Inflammatory macrophage treated with lipopolysaccharide for 4 hours (primary cell): ENCODE measurements at places on chromosomes 5 and 9.

DNA sequence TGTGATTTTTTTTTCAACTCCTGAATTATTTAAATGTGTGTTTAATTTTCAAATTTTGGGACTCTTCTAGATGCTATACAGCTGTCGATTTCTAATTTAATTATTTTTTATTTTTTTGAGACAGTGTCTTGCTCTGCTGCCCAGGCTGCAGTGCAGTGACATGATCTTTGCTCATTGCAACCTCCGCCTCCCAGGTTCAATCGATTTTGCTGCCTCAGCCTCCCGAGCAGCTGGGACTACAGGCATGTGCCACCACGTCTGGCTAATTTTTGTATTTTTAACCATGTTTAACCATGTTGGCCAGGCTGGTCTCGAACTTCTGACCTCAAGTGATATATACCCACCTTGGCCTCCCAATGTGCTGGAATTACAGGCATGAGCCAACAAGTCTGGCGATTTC is 28.6 kb downstream of the CSNK1G3 start:
- no peak for DNase-seq

DNA sequence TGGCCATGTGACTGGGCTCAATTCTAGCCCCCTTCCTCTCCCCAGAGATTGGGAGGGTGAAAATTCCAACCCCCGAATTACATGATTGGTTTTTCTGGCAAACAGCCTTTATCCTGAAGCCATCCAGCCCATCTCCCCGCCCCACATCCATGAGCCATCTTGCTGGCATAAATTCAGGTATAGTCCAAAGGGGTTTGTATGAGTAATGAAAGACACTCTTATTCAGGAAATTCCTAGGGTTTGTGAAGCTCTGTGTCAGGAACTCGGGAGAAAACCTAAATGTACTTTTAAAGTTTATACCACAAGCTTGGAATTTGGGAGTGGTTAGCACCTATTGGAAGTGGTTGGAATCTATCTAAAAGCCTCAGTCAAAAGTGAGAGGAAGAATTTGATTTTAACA is 80.6 kb upstream of the SIMC1 start:
- no peak for DNase-seq

DNA sequence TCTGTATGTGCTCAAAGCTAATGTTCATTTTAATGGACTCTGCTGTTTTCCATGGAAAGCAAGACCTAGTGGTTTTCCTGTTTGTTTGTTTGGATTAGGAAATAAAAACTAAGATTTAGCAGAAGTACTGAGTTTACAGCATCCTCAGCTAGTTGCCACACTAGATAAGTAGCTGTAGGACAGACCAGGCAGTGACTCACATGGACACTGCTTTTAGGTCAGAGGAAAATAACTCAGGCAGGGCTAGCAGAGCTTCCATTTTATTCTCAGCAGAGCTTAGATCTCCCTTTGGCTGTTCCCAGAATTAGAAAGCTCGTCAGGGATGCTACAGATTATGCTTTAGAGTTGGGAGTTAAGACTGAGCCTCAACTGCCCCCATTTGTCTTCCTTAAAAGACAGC is 204.4 kb downstream of the SH3GL2 start:
- DNase-seq: peak; percentile 8

DNA sequence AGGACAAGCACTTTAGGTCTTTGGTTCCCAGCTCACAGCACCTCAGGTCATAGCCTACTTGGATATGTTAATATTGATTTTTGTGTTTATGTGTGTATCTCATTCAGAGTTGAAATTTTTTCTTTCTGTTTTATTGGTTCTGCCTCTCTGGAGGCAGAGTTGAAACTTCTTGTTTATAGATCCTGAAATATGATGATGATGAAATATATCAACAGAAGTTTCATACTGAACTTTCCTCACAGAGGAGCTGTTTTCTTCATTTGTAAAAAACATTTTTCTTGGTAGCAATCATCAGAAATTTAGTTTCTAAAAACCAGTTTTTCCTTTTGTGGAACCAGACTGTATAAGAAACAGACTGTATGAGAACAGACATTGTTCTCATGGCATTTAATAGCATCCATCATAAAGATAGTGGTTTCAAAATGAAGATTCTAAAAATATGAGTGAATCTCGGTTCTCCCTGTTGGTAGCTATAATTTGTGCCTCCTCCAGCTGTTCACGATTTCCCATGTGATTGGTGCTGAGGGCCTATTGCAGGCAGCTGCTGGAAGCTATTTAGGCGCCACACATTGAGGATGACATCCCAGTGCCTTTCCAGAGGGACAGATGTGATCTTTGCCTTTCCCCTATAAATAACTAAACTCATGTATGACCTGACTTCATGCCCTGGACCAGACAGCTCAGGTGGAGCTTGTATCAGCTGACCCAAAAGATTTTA is 39.5 kb upstream of the CFAP157 start:
- peak; percentile 7 for DNase-seq

DNA sequence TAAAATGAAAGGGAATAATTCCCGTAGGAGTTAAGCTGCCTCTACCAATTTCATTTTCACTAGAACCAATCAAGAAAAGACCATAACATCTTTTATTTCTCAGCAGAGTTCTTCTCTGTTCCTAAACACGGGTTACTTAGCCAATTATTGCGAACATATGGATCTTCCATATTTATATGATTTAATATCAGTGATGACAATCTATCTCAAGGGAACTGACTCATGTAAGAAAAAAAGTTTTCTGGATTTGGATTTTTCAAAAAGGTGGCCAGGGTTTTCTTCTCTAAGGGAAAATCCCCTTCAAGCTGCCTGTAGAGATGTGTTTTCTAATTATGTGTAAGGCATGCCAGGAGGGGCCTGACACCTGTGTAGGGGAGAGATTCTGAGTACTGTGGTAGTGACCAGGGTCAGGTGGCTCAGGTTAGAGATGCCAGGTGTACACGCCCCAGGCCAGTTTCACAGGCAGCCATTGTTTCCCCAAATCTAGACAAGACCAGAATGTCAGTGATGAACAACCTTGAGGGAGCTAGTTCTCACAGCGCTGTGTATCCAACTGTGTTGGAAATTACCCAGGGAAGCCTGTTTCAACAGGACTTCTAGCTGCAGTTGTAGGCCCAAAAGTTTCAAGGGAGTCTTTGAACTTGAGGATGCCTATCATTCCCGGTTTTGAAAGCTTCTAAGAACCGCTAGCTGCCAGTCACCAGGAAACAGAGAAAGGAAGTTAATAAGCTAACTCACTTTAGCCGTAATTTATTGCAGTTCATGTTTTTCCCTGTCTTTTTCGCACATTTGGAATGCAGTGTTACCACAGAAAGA is 572.5 kb upstream of the RGMB start:
- DNase-seq: no peak

DNA sequence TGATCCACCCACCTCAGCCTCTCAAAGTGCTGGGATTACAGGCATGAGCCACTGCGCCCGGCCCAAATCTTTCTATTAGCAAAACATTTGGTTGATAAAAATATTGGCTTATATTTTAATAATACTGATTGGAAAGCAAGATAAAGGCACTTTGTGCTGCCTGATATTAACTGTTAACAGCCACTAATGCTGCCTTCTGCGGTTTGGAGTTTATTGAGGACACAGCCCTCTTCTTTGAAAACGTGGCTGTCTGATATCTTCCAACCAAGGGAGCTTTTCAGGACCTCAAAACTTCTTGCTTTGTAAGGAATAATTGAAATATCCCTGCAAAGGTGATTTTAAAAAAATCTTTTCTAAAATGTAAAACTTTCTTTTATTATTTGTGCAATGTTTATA is 94.0 kb downstream of the IQGAP2 start:
- no peak for DNase-seq

DNA sequence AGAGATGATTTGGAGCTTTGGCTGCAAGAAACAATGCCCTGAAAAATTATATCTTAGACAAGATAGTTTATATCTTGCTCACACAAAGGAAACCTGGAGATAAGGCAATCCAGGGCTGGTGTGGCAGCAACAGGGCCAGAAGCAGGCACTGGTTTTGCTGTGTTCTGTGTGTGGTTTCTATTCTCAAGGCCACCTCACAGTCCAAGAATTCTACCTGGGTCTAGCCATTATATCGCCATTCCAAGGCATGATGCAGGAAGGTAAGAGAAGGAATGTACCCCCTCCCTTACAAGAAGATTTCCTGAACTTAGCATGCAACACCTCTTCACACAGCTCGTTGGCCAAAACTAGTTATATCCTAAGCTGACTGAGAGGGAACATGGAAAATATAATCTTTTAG is 74.5 kb upstream of the MEGF10 start:
- no peak for DNase-seq

- DNase-seq: no peak
Observed at GRCh38 chr5:59921816-59922215, 28.3 kb upstream of the PDE4D start.

- no peak for DNase-seq
Observed at GRCh38 chr5:105872569-105873270, 1798.0 kb downstream of the EFNA5 start.

GRCh38 chr9:90555351-90556057 is 87.1 kb downstream of the DIRAS2 start:
- no peak for DNase-seq

GRCh38 chr5:123441408-123441807 is 18.2 kb upstream of the CEP120 start:
- no peak for DNase-seq

GRCh38 chr9:98108531-98109031 is 10.4 kb downstream of the TRIM14 start:
- peak; percentile 75 for DNase-seq

- DNase-seq: peak; percentile 59
Observed at GRCh38 chr9:16321461-16322119, 548.9 kb downstream of the BNC2 start.

DNA sequence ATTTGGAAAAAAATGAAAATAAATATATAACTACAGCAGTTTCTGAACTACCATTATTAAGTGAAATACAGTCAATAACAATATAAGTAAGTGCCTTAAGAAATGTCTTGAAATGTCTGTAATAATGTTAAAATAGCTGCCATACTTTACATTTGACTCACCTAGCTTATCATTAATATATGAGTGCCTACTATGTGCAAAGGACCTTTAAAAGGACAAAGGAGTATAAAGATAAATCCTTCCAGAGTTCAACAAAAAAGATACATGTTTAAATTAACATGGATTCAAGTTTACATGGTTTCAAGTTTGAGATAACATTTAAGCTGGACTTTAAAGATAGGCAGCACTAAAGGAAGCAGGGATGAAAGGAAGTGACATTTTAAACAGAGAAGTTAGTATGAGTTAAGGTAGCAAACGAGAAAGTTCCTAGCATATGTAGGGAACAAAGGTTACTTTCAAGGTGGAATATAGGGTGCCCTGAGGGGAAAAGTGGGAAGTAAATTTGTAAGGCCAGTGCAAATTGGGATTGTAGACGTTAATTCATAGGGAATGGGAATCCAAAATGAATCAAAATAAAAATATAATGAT is 8.9 kb downstream of the ITGA1 start:
- DNase-seq: no peak

DNA sequence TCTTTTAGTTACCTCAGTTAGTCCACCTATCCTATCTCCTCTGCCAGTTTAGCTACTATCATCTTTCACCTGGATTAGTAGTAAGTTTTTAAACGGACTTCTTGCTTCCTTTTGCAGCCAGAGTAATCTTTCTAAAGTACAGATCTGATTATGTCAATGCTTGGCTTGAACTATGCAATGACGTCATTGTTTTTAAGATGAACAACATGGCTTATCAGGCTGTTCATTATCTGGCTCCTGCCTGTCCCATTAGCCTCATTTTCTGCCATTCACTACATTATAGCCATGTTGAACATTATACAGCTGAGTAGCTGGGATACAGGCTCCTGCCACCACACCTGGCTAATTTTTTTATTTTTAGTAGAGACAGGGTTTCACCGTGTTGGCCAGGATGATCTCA is 98.7 kb downstream of the RANBP17 start:
- no peak for DNase-seq

- no peak for DNase-seq
Observed at GRCh38 chr9:107405511-107405910, 84.1 kb downstream of the KLF4 start.

GRCh38 chr5:143306040-143306439 is 97.4 kb downstream of the NR3C1 start:
- DNase-seq: no peak

DNA sequence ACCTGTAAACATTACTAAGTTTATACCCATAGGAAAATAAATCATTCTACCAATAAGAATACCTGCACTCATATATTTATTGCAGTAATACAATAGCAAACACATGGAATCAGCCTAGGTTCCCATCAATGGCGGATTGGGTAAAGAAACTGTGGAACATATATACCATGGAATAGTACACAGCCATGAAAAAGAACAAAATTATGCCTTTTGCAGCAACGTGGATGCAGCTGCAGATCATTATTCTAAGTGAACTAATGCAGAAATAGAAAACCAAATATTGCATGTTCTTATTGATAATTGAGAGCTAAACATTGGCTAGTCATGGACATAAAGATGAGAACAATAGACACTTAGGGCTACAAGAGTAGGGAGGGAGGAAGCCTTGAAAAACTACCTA is 667.4 kb upstream of the WWC1 start:
- no peak for DNase-seq

DNA sequence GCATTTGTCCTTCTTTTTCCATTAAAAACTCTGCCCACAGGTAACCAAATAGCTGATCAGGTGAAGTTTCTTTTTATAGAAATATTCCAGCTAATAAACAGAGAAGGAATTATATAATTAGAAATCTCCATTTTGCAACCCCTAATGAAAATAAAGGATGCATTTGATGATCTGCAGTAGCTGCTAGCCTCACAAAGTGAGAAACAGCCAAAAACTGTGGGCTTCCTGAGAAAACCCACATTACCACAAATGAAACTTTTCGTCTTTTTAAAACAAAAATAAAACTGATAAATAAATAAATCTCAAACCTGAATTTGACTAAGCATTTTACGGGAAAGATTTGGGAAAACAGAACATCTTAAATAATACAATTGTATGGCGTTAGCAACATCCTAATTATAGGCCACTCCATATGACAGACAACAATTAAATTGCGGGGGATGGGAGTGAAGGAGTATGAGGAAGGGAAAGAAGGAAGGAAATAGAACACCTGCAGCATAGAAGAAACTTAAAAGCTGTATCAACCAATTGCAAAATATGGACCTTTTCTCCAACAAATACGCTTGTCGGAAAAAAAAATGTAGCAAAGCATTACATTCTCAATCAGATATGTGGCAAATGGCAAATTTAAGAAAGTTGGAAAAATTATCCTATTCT is 283.0 kb upstream of the ITGA1 start:
- no peak for DNase-seq

- no peak for DNase-seq
Observed at GRCh38 chr5:39761199-39761950, 336.6 kb upstream of the DAB2 start.

GRCh38 chr5:67293226-67293625 is 96.6 kb upstream of the CD180 start:
- DNase-seq: no peak

DNA sequence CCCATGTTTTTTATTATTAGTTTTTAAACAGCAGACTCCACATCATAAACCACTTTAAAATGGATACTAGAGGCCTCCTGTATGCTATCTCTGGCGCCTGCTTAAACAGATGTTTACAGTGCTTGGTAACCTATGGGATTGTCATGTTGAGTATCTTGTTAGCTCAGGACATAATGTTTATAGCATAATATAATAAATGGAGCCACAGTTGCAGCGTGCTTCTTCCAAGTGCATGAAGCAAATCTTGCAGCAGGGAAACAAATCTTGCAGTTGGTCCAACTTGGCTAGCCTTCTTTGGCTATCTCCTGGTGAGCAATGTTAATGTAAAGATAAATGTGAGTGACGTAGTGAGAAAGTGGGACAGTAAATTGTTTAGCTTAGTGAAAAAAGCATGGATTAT is 2.8 kb downstream of the GHR start:
- no peak for DNase-seq

GRCh38 chr5:141685591-141685990 is 3.6 kb upstream of the ARAP3 start:
- DNase-seq: peak; percentile 41
